ENCODE measurements at places on chromosomes 4 and X.

DNA sequence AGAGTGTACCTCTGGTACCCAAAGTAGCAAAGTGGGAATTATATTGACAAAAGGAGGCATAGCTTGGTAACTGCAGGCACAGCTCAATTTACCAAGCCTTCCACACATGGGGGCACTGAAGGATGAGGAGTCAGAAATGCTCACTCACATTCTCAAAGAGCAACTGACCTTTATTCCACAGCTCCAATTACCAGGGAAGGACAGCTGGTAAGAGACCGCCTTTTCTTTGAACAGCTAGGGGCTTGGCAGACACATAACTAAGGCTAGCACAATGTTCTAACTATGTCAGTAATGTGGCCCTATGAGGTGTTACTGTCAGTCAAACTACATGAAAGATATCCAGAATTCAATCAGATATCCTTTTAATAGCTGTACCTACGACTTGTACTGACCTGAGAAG is 20.5 kb upstream of the STS start:
- no peak for DNase-seq

- DNase-seq = no peak
These were observed 5.5 kb upstream of the NR3C2 start for GRCh38 chr4:148447681-148448080.

- DNase-seq = no peak
These were observed 1496.8 kb downstream of the RPA4 start for GRCh38 chrX:98380556-98380955.

DNA sequence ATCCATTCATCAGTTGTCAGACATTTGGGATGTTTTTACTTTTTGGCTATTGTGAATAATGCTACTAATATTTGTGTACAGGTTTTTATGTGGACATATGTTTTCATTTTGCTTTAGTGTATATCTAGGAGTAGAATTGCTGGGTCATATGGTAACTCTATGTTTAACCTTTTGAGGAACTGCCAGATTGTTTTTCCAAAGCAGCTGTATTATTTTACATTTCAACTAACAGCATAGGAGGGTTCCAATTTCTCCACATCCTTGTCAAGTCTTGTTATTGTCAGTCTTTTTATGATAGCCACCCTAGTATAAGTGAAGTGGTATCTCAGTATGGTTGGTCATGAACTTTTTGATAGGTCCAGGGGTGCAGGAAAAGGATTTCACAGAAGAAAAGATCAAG is 114.5 kb upstream of the FAM9C start:
- no peak for DNase-seq

- no peak for DNase-seq
These were observed 26.3 kb upstream of the PPP2R2C start for GRCh38 chr4:6498511-6499237.

DNA sequence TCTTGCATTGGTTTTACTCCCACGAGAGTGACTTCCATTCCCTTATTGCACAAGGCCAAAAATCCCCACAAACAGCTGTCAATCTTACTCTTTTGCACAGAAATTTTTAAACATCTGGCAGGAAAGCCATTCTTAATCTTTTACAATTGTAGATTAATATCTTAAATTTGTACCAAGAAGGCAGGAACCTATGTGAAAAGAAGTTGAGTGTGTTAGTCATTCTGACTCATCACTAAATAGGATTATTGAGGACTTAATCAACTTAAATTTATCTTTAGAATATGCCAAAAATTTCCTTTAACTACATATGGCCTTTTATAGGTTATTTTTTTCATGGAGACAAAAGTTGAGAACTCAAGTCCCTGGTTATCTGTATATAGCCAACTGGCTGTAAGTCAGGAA is 49.0 kb upstream of the VEGFC start:
- DNase-seq = no peak

GRCh38 chr4:166996216-166996615 is 238.1 kb downstream of the SPOCK3 start:
- DNase-seq = no peak

DNA sequence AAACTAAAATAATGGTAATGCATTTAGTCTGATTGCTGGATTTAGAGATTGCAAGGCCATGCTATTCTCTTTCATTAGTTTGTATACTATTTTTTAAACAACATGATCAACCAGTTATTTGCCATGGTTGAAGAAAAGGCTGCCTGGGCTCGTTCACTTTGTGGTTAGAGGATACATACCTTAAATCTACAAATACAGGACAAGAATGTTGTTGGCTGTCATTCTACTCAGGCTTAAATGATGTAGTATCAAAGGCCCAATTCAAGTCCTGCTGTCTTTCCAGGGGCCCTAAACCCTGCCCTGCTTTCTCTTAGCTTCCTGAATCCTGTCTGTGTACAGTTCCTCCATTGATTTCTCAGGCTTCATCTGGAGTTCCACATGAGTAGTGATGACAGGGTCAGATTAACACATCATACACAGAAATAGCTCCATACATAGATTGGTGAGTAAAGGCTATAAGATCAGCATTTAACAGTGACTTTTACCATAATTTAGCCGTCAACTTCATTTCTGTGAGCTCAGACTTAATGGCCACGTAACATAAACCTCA is 114.9 kb upstream of the GPRIN3 start:
- DNase-seq = no peak

- DNase-seq = no peak
These were observed 50.8 kb upstream of the BOD1L1 start for GRCh38 chr4:13678186-13678924.

DNA sequence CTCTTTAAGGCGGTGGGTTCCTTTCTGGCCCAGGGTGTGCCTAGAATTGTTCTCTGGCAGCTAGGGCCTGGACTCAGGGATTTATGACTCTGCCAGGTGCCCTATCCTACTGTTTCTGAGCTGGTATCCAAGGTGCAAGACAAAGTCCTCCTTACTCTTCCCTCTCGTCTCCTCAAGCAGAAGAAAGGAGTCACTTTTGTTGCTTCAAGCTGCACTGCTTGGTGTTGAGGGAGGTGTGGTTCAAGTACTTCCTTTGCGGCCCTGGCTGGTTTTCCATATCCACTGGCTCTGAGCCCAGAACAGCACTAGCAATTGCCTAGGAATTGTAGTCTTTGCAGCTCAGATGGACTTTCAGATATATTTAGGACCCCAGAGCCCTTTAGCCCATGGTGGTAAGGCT is 39.3 kb downstream of the RTL3 start:
- no peak for DNase-seq

Measured in NT2/D1 (cell line).